Sigmoid colon (tissue), 7 donors: ENCODE measurements at places on chromosomes 4 and X. TPM values are rescaled to one million over a fixed set of nuclear protein-coding genes. Genes with fewer than 3 reads are reported as not detected.

DCAF4L1 gene
- 1.1 TPM for total RNA-seq

- DNase-seq: no peak
Measured at GRCh38 chrX:18992829-18993228, 8.9 kb upstream of the PHKA2 start.

DNA sequence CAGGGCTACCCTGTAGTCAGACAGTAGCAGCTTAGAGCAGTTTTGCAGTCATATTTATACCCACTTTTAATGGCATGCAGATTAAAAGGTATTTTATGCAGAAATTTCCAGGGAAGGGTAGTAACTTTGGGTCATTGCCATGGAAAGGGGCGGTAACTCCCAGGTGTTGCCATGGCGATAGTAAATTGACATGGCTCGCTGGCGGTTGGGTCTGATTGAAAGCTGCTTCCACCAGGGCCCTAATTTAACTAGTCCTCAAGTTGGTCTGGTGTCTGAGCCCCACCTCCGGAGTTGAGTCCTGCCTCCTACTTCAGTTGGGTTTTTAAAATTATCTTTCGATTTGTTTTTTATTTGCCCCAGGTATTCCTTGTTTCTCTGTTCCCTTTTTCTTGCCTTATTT is 70.1 kb downstream of the NAA11 start:
- DNase-seq: no peak

DNA sequence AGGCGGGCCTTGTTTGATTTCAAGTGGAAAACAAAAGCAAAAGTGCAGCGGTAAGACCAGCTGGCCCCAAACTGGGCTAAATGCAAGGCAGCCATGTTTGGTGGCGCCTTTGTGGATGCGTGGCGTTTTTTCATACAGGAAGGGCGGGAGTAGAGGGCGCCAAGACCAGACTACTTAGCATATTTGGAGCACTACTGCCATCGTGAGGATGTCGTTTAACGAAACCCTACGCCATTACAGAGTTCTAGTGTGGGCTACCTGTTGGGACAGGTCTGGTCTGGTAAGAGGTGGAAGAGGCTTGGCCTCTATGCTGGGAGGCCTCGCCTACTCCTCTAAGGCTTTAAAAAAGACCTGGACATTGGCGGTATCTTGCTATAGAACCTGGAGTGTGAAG is 230.7 kb upstream of the STK26 start:
- DNase-seq: peak; percentile 96

ARHGAP36 gene
- not detected for total RNA-seq

GRCh38 chr4:149531861-149532260 is 283.8 kb downstream of the IQCM start:
- DNase-seq: no peak

DNA sequence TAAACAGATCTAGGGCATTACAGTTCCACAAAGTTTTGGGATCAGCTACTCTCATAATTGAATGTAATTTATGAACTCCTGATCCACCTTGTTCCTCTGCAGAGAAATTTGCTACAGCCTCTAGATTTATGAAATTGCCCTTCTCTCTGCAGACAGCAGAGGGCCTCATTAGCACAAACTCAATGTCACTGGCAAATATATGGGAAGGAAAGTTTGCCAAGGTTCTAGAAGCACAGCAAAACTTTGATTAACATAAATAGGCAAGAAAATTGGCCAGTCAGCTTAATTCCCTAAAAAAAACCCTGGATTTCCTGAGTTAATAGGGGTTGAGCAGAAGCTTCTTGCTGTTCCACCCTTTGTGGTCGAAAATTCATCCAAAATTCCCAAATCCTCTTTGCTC is 31.5 kb downstream of the PRPS1 start:
- DNase-seq: no peak

GRCh38 chr4:42492962-42493361 is 95.7 kb downstream of the SHISA3 start:
- no peak for DNase-seq

DNA sequence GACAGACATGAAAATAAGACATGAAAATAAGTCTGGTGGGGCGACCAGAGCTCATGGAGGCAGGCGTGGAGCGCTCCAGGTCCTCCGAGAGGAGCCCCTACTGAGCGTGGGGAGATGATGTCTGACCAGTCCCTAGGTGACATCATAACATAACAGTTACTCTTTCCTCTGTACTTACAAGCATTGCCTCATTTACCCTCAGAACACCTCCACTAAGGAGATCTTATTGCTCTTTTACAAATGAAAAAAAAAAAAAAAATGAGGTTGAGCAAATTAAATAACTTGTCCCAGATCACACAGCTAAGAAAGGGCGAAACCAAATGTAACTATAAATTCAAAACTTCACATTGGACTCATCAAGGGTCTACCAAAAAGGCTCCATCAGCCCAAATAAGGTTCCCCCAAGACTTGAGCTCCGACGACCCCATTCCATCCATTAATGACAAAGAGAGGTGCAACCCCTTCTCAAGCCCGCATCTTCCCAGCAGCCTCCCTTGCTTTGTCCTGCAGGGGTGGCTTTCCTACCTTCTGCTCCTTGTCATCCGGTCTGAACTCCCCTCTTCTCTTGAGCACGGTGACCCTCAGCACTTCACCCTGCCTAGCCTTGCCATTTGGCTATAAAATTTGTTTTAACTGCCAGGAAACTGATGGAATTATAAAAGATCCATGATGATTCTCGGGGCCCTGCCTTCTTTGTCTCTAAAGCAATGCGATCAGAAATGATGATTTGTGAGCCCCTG is 246.7 kb downstream of the DHX15 start:
- no peak for DNase-seq

DNA sequence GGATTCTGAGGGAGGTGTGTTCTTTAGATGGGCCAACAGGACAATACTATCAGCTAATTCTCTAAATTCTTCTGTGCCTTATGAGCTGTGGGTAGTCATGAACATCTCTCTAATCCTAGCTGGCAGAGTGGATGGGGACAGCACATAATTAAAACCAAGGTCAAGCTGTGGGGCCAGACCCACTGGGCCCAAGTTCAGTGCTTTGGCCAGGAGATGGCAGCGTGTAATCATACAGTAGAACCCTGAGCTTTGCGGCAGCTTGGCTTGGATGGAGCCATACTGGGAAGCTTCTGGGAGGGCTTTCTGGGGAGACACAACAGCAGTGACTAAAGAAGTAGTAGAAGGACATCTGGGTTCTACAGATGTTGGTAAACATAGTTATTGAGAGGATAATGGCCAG is 140.3 kb upstream of the CXCL13 start:
- DNase-seq: no peak

TMEM31 gene
- total RNA-seq: not detected

LRP2BP gene
- total RNA-seq: 2.2 TPM

MTTP gene
- 12.8 TPM for total RNA-seq

DNA sequence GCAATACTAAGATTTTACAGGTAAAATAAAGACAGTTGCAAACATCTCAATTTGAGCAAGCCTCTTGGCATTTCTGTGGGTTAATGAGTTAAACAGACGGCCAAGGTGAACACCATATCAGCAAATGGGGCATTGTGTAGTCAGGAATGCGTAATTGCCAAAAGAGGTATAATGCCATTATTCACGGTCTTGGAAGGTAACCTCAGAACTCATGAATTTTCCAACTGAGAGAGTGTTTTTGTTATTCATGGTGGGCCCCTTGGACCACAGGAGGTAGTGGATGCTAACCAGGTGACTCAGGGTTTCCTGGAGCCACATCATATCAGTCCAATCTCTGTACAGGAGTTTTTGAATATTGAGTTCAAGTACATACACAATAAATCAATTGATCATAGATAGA is 368.0 kb upstream of the TECRL start:
- DNase-seq: no peak
